Glutamatergic neuron (in vitro differentiated cells): ENCODE measurements at places on chromosomes 3 and 15.

DNA sequence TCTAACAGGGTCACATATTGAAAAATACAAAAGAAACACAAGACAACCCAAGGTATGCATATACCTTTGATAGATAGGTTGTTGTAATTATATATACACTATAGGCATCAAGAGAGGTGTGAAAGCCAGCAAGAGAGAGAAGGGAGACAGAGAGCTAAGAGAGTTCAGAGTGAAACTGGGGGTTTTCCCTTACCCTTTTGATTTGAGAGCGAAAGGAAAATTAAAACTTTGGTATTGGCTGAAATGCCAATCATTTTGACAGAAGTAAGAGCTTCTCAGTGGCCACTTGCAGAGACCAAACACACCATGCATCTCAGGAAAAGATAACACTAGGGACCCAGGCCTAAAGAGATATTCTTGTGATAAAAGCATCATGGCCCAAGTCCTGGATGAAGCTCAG is 183.6 kb downstream of the SHOX2 start:
- no peak for DNase-seq

- DNase-seq: no peak
Observed at GRCh38 chr3:59994732-59995304, 945.0 kb upstream of the CFAP20DC start.

GRCh38 chr3:20488151-20488550 is 302.1 kb upstream of the SGO1 start:
- no peak for DNase-seq

DNA sequence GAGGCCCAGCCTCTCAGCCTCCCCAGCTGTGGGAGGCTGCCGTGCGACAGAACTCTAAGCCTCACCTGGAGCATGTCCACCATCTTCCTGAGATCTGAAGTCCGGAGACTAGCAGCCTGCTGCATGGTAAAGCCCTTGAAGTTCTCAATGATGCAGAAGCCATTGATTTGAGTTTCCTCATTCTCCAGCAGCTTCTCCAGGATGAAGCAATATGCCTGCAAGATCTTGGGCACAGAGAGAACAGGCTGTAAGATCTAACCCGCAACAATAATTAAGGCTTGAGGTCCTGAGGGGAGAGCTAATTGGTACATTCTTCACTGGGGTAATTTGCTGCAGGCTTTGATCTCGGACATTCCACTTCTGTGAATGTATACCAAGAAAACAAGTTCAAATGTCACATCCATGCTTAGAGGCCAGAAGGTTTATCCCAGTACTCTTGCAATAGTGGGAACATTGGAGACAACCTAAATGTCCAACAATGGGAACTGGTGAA is 9.7 kb downstream of the RLBP1 start:
- DNase-seq: no peak

DNA sequence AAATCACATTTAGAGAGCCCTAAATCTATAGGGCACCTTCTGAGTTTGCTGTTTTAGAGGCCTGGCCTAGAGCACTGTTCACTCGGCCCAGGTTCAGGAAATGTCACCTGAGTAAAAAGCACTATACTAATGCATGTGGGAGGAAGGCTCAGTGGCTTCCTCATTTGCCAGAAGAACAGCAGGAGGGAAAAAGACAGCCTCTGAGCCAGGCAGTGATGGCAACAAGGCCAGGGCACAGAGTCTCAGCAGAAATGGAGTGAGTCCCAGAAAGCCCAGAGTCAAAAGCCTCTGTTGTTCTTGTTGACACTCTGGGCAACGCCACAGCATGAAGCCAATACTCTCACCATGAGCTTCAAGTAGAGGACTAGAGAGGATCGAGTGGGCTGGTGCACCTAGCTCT is 25.9 kb downstream of the LTF start:
- DNase-seq: no peak

- DNase-seq: no peak
Observed at GRCh38 chr3:100164743-100165142, 50.4 kb upstream of the FILIP1L start.
